Activated CD4-positive, CD25-positive, alpha-beta regulatory T cell treated with anti-CD3 and anti-CD28 coated beads, Interleukin-2, amount 50 U/mL, for 24 hours (primary cell): ENCODE measurements at places on chromosomes 4 and X.

- peak; percentile 48 for ATAC-seq
These were observed 32.4 kb downstream of the EGF start for GRCh38 chr4:109945056-109945455.

- no peak for ATAC-seq
These were observed 16.5 kb downstream of the THAP6 start for GRCh38 chr4:75530556-75531322.

GRCh38 chrX:105168577-105168976, 51.9 kb downstream of the TEX13A start:
- no peak for ATAC-seq

DNA sequence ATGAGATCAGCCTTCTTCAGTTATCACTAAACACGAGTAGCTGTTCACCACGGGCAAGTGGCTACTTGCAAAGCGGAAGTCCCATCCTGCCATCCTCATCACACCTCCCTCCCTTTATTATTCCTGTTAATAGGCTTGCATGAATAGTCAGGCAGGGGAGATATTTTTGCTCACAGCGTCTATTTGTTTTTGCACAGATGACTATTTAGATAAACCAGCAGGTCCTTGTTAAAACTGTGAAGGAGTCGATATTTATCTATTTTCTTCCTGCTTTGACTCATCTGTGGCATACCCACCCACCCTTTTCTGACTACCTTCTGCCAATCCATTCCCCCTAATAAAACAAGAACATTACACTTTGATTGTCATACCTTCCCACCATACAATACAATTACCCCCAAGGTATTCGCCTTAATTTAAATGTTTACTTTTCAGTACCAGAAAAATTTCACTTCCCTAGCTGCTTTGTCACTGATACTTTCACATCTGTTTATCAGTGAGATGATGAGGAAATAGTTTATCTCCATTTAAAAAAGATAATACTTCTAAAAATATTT, 96.6 kb upstream of the BANK1 start:
- no peak for ATAC-seq

DNA sequence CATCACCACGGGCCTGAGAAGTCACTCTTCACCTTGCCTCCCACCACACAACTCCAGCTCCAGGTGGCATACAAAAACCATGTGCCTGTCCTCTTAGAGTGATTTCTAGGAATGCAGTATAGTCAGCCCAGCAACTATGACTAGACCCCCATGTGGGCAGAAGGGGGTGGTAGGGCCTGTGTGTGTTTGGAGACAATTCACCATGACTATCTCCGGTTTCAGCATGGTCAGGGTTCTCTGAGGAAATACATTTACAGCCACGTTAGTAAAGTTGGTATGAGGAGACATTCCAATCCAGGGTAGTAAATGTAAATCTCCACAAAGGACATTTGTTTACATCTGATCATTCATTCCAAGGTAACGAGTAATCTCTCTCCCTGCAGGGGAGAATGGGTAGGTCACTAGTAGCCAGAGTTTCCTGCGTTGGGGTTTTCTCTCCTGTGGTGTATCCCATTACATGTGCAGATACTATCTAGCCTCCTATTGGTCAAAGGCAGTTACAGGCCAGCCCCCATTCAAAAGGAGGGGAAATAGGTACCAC, 4.2 kb upstream of the MTMR1 start:
- no peak for ATAC-seq

- no peak for ATAC-seq
These were observed 135.2 kb upstream of the RASGEF1B start for GRCh38 chr4:81606801-81607501.

DNA sequence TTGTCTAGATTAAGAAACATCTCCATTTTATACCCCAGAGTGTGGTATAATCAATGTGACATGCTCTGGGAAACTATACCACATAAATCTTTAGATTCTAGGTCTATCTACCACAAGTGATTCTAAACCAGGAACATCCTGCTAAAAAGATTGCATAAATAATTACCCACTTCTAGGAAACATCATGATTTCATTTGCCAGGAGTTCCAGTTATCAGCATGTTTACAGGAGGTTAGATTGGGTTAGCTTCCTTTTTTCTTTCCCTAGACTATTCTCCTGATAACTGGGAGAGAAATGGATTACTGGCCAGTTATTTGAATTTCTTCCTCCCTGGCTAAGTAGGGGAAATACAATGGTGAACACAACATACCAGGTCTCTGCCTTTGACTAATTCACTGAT, 230.3 kb upstream of the BOD1L1 start:
- ATAC-seq = no peak

DNA sequence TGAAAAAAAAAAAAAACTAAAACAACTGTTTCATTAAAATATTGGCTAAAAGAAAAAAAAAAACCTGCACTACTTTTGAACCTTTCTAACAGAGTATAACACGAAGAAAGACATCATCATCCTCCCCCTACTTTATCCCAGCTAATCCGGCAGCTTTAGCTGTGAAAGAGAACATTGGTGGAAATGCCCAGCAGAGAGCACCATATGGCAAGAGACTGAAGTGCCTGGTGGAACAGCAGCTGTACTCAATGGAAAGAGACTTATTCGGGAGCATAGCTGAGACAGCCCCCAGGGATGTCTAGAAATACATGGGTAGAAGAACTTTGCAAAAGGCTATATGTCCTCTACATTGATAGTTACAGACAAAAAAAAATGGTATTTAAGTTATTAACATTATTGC, 30.3 kb downstream of the STPG2 start:
- no peak for ATAC-seq
